ENCODE measurements at places on chromosomes 3 and 15. TPM values are rescaled to one million over a fixed set of nuclear protein-coding genes. Genes with fewer than 3 reads are reported as not detected.

The FAM81A gene
- polyA plus RNA-seq = 30.7 TPM

The CAPN3 gene
- 37.5 TPM for polyA plus RNA-seq

The ARRDC4 gene
- 30.2 TPM for polyA plus RNA-seq

The GOLGA6L7 gene
- polyA plus RNA-seq = 1.1 TPM

The EIF5A2 gene
- 7.6 TPM for polyA plus RNA-seq

The MED12L gene
- polyA plus RNA-seq = 2.7 TPM

The C3orf20 gene
- polyA plus RNA-seq = 0.32 TPM

Data from left kidney (tissue), 8 donors.